HT1080 (cell line): ENCODE measurements at places on chromosomes 1 and 21.

- DNase-seq: no peak
Observed at GRCh38 chr1:198350456-198350855, 190.0 kb downstream of the ATP6V1G3 start.

GRCh38 chr1:180842052-180842451 is 70.6 kb upstream of the KIAA1614 start:
- peak; percentile 7 for DNase-seq

- DNase-seq: no peak
Observed at GRCh38 chr1:232137066-232137465, 492.9 kb downstream of the SIPA1L2 start.

DNA sequence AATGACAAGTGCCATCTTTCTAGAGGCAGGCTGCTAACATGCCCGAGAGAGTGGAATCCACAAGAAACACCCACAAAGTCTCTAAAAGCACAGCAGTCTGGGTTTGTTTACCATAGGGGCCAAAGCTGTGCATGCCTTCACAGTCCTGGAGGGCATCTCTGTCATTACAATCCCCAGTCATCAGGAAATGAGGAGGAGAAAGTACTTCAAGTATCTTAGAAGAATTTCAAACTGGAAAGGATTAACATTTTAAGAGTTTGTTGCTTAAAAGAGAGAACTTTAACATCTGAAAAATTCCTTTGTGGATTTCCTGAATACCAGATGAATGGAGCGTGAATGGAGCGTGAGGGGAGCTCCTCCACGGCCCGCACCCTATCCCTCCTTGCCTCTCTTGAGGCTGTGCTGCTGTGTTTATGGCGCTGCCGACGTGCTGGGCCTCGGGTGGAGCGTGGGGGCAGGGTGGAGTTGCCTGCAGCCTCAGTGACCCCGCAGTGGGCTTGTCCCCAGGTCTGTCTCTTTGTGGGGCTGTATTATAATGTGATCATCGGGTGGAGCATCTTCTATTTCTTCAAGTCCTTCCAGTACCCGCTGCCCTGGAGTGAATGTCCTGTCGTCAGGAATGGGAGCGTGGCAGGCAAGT is 23.3 kb downstream of the SLC6A17 start:
- no peak for DNase-seq

- peak; percentile 88 for DNase-seq
Observed at GRCh38 chr1:66350001-66350547, 183.9 kb upstream of the SGIP1 start.

DNA sequence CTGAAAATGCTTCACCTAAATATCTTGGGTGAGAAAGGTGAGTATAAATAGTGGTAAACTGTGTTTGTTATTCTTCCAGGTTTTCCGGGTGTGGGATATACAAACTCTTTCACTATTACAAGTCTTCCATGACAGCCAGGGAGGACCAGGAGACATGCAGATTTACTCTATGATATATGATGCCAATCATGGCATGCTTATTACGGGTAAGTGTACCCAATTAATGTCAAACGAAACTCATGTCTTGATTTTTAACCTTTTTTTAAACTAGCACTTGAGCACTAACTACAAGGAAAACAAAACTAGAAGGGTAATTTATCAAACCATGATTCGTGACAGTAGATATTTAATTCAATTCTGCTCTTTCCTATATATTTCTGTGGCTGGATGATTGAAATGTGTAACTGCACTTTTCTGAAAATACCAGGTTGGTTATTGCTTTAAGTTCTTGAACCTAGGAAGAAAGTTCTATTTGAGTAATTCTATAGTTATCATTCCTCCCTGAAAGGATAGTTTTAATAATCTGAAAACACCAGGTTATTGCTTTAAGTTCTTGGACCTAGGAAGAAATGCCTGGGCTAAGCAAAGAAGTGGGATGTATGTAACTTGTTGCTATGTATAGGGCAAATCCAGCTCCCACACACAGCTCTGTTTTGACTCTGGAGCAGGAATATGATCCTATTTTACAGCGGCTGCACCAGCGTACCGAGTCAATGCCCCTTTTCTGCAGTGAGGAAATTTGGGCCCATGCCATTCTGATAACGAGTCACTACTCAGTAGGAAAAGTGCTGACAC is 86.4 kb downstream of the WDR64 start:
- no peak for DNase-seq

- no peak for DNase-seq
Observed at GRCh38 chr1:5497503-5497902, 494.7 kb downstream of the NPHP4 start.

DNA sequence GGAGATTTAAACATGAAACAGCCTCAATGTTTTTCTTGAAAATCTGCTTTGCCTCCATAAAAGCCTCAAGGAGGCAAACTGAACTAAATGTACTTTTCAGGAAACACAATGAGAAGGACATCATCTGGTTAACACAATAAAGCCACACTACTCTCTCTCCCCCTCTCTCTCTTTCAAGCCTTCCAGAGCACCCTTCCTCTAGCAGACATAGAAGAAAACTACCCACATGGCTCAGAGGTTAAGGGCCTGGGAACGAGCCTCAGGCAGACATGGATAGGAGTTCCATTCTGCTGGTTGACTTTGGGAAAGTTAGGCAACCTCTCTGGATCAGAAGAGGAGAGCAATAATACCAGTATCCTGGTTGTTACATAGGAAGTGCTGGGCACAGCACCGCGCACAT is 42.9 kb downstream of the RUNX1 start:
- no peak for DNase-seq

DNA sequence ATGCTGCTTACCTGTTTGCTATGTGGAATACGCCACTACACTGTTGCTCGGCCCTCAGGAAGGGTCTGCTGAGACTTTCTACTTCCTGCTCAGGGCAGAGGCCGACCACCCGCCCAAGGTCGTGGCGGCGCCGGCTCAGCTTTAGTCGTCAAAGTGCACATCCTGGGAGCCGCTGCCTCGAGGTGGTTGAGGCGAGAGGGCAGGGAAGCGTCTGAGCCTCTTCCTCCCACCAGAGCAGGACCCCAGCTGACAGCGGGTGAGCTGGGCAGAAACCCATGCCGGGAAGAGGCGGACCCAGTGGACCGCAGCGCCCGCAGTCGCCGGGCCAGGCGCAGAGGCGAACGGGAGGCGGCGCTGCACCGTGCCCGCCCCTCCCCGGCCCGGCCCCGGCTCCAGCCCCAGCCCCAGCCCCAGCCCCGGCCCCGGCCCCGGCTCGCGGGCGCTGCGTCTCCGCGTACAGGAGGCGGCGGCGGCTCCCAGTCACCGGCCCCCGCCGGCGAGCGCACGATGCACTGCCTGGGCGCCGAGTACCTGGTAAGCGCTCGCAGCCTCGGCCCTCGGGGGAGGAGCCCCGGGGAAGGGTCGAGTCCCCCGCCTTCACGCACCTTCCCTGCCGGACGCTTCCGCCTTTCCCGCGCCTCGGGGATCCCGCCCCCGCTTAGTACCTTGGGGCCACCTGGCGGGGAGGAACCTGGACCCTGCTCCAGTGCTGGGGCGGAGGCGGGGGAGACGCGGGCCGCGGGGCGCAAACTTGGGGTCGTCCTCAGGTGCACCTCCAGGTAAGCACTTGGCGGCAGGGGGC is at the start of gene SLC44A3:
TSS of gene SLC44A3 (plus strand) at position 413 of the 802 bp plus-strand sequence. CDS start at position 508, 95 bp downstream.
- peak; percentile 38 for DNase-seq

DNA sequence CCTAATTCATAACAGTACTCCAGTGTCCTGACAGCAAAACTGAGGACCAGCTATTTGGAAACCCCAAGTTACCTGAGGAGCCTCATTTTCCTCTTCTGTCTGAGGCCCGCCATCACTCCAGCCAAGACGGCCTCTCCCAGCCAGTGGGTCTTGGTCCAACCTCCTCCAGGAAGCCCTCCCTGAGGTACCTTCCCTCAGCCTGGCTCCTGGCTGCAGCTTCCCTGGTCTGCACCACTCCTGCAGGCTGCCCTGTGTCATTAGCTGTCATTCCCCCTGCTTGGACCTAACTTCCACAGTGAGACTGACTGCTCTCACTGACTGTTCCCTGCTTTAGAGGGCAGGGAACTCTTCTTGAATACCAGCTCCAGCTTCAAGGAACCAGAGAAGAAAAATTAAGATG is 33.0 kb downstream of the BCAR3 start:
- DNase-seq: no peak

DNA sequence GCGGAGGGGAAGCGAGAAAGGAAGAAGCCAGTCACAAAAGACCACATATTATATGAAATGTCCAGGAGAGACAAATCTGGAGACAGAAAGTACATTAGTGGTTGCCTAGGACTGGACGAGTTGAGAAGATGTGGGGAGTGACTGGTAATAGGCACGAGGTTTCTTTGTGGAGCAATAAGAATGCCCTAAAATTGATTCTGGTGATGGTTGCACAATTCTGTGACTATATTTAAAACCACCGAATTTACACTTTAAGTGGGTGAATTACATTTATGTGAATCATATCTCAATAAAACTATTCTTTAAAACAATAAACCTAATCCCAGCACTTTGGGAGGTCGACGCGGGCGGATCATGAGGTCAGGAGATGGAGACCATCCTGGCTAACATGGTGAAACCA is 63.1 kb downstream of the ZNF281 start:
- peak; percentile 42 for DNase-seq

DNA sequence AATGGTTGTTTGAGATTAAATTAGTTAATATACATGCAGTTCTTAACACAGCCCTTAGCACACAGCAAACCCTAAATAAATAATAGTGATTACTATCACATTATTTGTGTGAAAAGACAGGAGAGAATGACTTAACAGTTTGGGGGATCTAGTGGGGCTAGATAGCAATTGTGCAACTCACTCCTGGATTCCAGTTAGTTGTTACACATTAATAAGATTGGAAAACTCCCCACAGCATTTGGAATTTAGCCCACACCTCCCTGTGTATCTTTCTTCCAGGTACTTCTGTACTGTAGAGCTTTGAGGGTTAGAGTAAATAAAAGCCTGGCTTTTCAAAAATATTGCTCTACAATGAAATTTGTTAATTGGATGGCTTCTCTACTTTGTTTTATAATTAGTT is 93.2 kb downstream of the KCTD3 start:
- no peak for DNase-seq

- no peak for DNase-seq
Observed at GRCh38 chr1:99784143-99784542, 17.7 kb upstream of the FRRS1 start.

GRCh38 chr1:200866116-200866515 is 6.7 kb upstream of the GPR25 start:
- DNase-seq: no peak
